ENCODE measurements at places on chromosomes 13 and 19.

DNA sequence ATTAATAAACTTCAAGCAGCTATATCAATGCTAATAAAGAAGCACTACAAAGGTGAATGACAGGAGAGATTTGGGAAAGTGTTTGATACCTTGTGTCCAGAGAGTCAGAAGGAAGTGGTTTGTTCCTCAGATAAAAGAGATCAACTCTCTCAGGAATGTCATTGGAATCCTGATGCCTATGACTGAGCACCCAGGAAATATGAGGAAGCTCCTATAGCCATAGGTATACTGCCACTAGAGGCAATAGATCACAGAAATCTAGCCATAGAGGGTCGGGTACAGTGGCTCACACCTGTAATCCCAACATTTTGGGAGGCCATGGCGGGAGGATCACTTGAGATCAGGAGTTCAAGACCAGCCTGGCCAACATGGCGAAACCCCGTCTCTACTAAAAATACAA, 612.6 kb downstream of the DACH1 start:
- DNase-seq = no peak

GRCh38 chr19:5171711-5172110, 168.9 kb downstream of the PTPRS start:
- DNase-seq = no peak

DNA sequence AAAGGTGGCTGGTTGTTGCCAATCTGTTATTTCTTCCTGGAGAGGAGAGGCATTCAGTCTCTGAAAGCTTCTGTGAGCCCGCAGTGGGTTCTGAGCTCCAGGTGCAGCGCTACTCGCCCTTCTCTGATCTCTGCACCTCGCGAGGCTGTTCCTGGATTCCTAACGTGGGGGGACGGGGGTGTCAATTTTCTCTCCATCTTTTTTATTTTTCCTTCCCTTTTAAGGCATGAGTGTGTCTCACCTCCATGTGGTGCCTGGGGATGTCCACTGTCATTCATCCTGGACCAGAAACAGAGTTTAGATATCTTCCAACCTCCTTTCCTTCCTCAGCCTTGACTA, 626 bp downstream of the ZNF233 start:
- DNase-seq = no peak

DNA sequence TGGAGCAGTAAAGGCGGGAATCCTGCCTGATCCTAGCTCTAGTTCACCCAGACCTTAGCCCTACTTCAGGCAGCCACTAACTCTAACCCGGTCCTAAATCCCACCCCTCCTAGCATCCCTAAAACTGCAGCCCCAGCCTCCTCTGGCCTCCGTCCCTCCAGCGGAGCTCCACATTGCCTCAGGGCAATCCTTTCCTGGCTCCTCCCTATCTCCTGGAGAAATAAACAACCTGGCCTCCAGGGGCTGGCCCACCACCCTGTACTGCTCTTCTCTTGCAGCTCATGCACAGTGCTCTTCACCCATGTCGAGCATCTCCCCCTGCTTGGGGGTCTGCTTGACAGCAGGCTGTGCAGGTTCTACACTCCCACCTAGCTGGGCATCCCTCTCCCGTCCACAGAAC, 6.7 kb downstream of the POU2F2 start:
- DNase-seq = no peak

DNA sequence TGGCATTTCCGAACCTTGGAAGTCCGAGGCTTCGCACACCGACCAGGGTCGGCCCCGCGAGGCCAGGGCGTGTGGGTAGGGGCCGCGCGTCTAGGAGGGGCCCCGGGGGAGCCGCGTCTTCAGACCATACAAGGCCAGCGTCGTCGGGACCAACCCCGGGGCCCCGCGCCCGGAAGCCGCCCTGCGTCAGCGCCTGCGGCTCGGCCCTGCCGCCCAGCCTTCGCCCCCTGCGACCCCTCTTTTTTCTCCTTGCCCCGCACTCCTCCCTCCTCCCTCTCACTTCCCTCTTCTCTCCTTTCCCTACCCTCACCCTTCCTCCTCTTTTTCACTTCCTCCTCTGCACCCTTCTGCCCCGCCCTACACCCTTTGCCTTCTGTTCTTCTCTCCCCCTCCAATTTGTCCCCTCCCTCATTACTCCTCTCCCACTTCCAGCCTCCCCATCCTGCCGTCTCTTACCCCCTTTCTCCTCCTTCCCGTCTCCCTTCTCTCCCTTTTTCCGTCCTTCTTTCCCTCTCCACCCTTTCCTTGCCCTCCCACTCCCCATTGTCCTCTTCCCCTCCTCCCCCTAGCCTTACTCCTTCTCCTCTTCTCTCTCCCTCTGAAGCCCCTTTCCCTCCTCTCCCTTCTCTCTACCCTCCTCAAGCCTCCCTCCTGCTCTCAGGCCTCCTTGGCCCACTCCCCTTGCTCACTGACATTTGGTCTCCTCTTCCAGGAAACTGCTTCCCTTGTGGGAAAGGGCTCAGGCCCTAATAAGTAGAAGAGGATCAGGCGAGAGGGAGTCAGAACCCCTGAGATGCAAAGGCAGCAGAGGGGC, 2.2 kb upstream of the PLEKHG2 start:
- peak; percentile 63 for DNase-seq

- peak; percentile 59 for DNase-seq
Observed at GRCh38 chr13:52455677-52456041, 381 bp downstream of the CKAP2 start.

DNA sequence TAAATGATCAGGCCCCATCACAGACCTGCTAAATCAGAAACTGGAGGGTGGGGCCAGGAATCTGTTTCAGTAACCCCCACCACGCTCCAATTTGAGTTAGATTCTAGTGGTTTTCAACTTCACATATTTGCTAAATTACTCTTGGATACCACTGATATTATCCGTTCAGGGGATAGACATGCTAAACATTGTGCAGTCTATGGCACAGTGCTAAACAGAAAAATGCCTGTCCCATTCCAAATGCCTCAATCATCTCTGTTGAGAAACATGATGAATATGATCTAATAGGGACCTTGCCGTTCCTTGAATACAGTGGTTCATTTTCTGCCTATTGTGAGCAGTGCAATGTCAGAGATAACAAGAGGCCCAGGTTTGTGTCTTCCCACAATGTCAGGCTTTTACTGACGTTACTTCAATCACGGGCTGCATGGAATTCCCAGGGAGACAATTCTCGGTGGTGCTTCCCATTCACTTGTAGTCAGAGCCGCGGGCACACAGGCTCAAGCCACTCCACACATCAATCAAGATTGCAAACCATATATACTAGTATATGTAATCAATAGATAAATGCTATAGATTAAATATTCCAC, 52.7 kb downstream of the MYO16 start:
- peak; percentile 73 for DNase-seq

GRCh38 chr19:52227196-52227940, 37.5 kb downstream of the PPP2R1A start:
- no peak for DNase-seq

- no peak for DNase-seq
Observed at GRCh38 chr13:32316501-32316900, 1.2 kb downstream of the BRCA2 start.

DNA sequence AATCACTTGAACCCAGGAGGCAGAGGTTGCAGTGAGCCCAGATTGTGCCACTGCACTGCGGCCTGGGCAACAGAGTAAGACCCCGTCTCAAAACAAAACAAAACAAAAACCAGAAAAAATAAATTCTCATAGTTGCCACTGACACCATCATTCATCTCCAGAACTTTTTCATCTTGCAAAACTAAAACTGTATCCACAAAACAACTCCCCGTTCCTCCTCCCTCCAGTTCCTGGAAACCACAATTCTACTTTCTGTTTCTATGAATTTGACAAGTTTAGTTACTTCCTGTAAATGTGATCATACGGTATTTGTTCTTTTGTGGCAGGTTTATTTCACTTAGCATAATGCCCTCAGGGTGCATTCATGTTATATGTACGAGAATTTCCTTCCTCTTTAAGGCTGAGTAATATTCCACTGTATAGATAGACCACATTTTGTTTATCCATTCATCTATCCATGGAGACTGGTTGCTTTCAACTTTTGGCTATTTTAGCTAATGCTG, 13.2 kb upstream of the ADGRE5 start:
- DNase-seq = no peak

- DNase-seq = no peak
Observed at GRCh38 chr19:2353159-2353886, 6.7 kb upstream of the TMPRSS9 start.

DNA sequence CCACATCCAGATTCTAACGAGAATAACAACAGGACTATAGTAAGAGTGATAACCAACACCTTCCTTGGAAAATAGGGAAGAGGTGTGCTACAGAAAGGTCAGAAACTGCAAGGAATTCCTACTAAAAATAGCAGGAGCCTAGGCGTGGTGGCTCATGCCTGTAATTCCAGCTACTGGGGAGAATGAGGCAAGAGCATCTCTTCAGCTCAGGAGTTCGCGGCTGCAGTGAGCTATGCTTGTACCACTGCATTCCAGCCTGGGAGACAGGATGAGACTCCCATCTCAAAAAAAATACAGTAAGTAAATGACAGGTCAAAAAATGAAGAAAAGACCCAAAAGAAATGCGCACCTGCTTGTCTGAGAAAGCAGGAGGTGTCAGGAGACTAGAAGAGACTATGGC, 101.5 kb upstream of the TSHZ3 start:
- no peak for DNase-seq

- no peak for DNase-seq
Observed at GRCh38 chr19:35247526-35248309, 1.1 kb upstream of the LSR start.

Measured in fibroblast of skin of right biceps (primary cell).